ENCODE measurements at places on chromosomes 2 and 18. TPM values are rescaled to one million over a fixed set of nuclear protein-coding genes. Genes with fewer than 3 reads are reported as not detected.

The MAP2 gene
- 0.05 TPM for total RNA-seq

The EMX1 gene
- not detected for total RNA-seq

The TFCP2L1 gene
- 0.02 TPM for total RNA-seq

The FAM110C gene
- 3.3 TPM for total RNA-seq

The ERICH2 gene
- not detected for total RNA-seq

The CD207 gene
- not detected for total RNA-seq

The EVA1A gene
- total RNA-seq, result not detected

The ITGB6 gene
- total RNA-seq, result not detected

The SERPINB11 gene
- total RNA-seq, result not detected

The MDH1B gene
- 0.09 TPM for total RNA-seq

The PARD3B gene
- 1.7 TPM for total RNA-seq

The NPHP1 gene
- not detected for total RNA-seq

The POLE4 gene
- total RNA-seq, result 58.3 TPM

The GTF2A1L gene
- not detected for total RNA-seq

The COL4A4 gene
- 0.07 TPM for total RNA-seq

The MITD1 gene
- 61.2 TPM for total RNA-seq

The TNFRSF11A gene
- total RNA-seq, result 29.6 TPM

The DAW1 gene
- total RNA-seq, result not detected

The PLCD4 gene
- 0.30 TPM for total RNA-seq

The RNF181 gene
- 97.8 TPM for total RNA-seq

The ZBTB7C gene
- 0.11 TPM for total RNA-seq

The ZNF236 gene
- total RNA-seq, result 23.2 TPM

The FNDC4 gene
- total RNA-seq, result not detected

All from T-helper 2 cell treated with Interferon-gamma antibody and Interleukin-4, amounts not matched to agents 100 ng/mL and 5 ng/mL, for 36 hours (primary cell).